A549 treated with CpdA at 1 μM for 4 hours (cell line): ENCODE measurements at places on chromosomes 12 and 14. TPM values are rescaled to one million over a fixed set of nuclear protein-coding genes. Genes with fewer than 3 reads are reported as not detected.

The DYRK4 gene
- 41.3 to 51.3 TPM (median 46.9 TPM) in 5 replicates for total RNA-seq

The TSHR gene
- not detected in 5 replicates for total RNA-seq

The BMP4 gene
- 2.0 to 3.1 TPM (median 2.7 TPM) in 5 replicates for total RNA-seq

The LYZ gene
- total RNA-seq, result 0.11 to 0.64 TPM (median 0.35 TPM) in 3 of 5 replicates, not detected in the others

The UBE3B gene
- total RNA-seq, result 12.2 to 17.8 TPM (median 14.7 TPM) in 5 replicates

The CMAS gene
- 44.2 to 49.7 TPM (median 46.6 TPM) in 5 replicates for total RNA-seq

The TMEM132C gene
- total RNA-seq, result not detected in 5 replicates

The PDE6H gene
- total RNA-seq, result not detected in 5 replicates

The EGLN3 gene
- 3.9 to 5.3 TPM (median 4.4 TPM) in 5 replicates for total RNA-seq

The PMEL gene
- total RNA-seq, result 0.46 to 1.1 TPM (median 0.77 TPM) in 5 replicates

The KRT78 gene
- 0.06 TPM in 1 of 5 replicates, not detected in the others for total RNA-seq

The HOXC10 gene
- 2.2 to 3.1 TPM (median 2.8 TPM) in 5 replicates for total RNA-seq

The MMP17 gene
- total RNA-seq, result 10.1 to 16.1 TPM (median 13.2 TPM) in 5 replicates

The CLEC12A gene
- total RNA-seq, result not detected in 5 replicates

The SYNE3 gene
- 0.09 to 0.33 TPM (median 0.20 TPM) in 5 replicates for total RNA-seq

The CCDC88C gene
- total RNA-seq, result 5.5 to 6.6 TPM (median 6.2 TPM) in 5 replicates

The SLC2A3 gene
- total RNA-seq, result 3.4 to 6.7 TPM (median 5.2 TPM) in 5 replicates

The GALNT6 gene
- 2.6 to 5.0 TPM (median 3.0 TPM) in 5 replicates for total RNA-seq

The HAL gene
- total RNA-seq, result 0.06 to 0.49 TPM (median 0.17 TPM) in 5 replicates

The LBHD2 gene
- total RNA-seq, result 0.17 TPM in 1 of 5 replicates, not detected in the others
